Hair follicle dermal papilla cell (primary cell): ENCODE measurements at places on chromosomes 3 and 15. TPM values are rescaled to one million over a fixed set of nuclear protein-coding genes. Genes with fewer than 3 reads are reported as not detected.

Gene OR5K2
- total RNA-seq = not detected in 2 replicates

Gene CCR3
- not detected in 2 replicates for total RNA-seq

Gene TIMP4
- 3.5 and 5.7 TPM in 2 replicates for total RNA-seq

Gene IGSF11
- not detected in 2 replicates for total RNA-seq

Gene GABRR3
- total RNA-seq = not detected in 2 replicates

Gene CYP11A1
- 0.36 and 0.81 TPM in 2 replicates for total RNA-seq

Gene RYR3
- total RNA-seq = under 0.01 TPM in 2 replicates

Gene HIGD2B
- not detected in 2 replicates for total RNA-seq

Gene GOLGA6L4
- total RNA-seq = 1.3 and 1.5 TPM in 2 replicates
